WTC11 (cell line): ENCODE measurements at places on chromosomes 11 and 22. TPM values are rescaled to one million over a fixed set of nuclear protein-coding genes. Genes with fewer than 3 reads are reported as not detected.
A peak's percentile ranks its signal among the peaks of the same experiment; 100 is the strongest.

GRCh38 chr11:63871962-63872799, 33.3 kb downstream of the MARK2 start:
- H3K4me3 ChIP-seq = no peak overlapping the region
- peak overlapping the region; percentile 94 for H3K27ac ChIP-seq
- peak; percentile 55 for DNase-seq
- H3K36me3 ChIP-seq = no peaks in the 10 kb centered on the region
- no peaks in the 10 kb centered on the region for H3K27me3 ChIP-seq

The OTOG gene
- 1.4 to 3.5 TPM (median 2.1 TPM) in 3 replicates for total RNA-seq

The MS4A6A gene
- total RNA-seq = 0.16 to 0.39 TPM in 2 of 3 replicates, not detected in the other

DNA sequence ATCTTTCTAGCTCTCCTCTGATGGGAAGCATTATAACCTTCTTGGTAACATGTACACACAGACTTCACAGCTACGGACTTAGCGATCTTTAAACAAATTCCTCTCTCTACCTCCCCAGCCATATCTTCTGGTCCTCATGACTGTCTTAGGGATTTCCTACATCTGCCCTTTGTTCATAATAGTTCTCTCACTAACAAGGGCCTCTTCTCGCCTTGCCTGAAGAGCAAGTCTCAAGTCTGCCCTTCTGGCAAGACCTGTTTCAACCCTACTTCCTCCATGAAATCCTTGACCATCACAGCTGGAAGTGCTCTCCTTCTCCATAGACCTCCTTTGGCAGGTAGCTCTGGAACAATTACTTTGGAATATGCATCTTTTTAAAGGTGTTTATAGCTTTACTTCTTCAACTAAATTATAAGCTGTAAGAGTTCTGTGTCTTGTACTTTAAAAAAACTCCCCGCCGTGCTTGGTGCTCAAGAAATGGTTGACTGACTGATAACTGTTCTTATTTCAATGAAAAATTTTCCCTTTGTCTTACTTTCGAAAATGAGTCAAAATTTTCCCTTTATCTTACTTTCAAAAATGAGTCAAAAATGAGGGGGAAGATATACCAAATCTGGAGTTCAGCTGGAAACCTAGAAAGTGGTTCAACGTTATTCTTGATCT, 34.7 kb downstream of the SNX19 start:
- H3K27ac ChIP-seq = no peak overlapping the region
- no peaks in the 10 kb centered on the region for H3K27me3 ChIP-seq
- no peak for DNase-seq
- H3K36me3 ChIP-seq = peaks cover 39% of the 10 kb centered on the region
- H3K4me1 ChIP-seq = no peaks in the 10 kb centered on the region
- no peak overlapping the region for H3K4me3 ChIP-seq

GRCh38 chr11:106904826-106905225, 113.5 kb downstream of the GUCY1A2 start:
- no peaks in the 10 kb centered on the region for H3K4me1 ChIP-seq
- peaks cover 10% of the 10 kb centered on the region; the same call in 1 of the 2 replicates for H3K36me3 ChIP-seq
- H3K27me3 ChIP-seq = no peaks in the 10 kb centered on the region
- H3K27ac ChIP-seq = no peak overlapping the region
- DNase-seq = no peak

The HTR3B gene
- not detected in 3 replicates for total RNA-seq

DNA sequence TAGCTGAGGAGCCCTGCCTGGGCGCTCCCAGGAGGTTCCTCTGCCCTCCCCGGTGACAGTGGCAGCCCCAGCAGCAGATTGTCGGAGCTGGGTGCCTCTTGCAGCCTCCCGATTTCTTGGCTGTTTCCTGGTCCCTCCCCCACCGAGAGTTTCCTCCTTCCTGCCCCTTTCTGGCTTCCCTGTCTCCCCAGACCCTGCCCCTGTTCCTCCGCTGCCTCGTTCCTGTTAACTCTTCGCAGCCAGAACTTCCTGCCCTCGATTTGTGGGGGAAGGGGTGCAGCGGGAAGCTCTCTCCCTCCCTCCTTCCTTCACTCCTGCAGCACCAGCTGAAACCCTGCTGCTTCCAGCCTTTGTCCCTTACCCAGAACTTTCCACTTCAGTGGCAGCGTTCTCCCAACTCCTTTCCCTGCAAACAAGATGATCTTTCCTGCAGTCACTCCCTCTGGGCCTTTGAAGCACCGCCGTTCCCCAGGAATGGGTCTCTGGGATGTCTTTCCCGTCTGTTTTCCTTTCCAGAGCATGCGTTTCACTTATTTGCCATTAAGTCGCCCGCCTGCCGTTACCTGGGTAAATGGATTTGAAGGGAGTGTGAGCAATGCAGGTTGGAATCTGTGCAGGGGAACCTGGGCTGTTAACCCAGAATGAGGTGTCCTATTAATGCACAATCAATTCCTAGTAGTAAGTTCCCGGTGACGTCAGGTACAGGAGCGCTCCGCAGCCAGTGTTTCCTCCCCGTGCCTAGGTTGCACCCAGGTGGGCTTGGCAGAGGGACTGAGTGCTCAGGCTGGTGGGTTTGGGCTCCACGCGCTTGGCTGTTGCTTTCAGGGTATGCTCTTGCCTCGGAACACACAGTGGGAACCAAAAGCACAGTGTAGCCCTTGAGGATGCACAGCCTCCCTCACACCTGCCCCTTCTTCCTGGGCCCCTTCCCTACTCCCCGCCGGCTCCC, 4.3 kb downstream of the GRK2 start:
- no peaks in the 10 kb centered on the region for H3K36me3 ChIP-seq
- peak overlapping the region; percentile 94 for H3K27ac ChIP-seq
- peak; percentile 59 for DNase-seq
- peak overlapping the region; percentile 53 for H3K4me3 ChIP-seq

DNA sequence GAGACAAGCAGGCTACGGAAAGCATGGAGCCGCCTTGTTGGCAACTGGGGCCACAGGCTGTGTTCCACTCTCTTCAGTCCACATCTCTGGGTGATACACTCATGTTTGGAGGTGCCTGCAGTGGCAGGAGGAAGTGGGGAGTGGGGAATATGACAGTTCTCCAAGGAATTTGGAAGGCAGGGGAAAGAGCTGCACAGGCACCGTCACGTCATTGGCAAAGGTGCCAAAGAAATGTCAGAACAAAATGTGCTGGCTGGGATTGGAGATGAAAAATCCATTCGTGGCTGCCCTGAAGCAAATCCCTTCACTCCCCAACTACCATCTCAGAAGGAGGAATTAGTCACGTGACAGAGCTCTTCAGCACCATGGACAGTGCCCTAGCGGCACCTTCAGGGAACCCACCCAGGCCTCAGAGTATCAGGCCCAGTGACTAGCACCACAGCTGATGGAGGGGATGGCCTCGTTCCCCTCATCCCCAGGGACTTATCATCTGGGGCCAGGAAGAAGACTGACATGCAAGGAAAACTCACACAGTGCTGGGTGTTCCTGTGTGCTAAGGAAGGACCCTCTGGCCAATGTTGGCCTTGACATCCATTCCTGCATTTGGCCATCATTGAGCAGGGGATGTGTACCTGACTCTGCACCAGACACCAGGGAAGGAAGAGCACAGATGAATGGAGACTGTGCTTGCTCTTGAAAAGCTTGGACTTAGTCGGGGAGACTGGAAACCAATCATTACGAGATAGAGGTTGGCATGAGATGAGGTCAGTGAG, 48.5 kb upstream of the PRDM11 start:
- DNase-seq = peak; percentile 88
- H3K4me1 ChIP-seq = peaks cover 26% of the 10 kb centered on the region
- no peaks in the 10 kb centered on the region for H3K36me3 ChIP-seq
- no peak overlapping the region for H3K27ac ChIP-seq
- H3K27me3 ChIP-seq = peaks cover 5% of the 10 kb centered on the region; the same call in 1 of the 2 replicates

DNA sequence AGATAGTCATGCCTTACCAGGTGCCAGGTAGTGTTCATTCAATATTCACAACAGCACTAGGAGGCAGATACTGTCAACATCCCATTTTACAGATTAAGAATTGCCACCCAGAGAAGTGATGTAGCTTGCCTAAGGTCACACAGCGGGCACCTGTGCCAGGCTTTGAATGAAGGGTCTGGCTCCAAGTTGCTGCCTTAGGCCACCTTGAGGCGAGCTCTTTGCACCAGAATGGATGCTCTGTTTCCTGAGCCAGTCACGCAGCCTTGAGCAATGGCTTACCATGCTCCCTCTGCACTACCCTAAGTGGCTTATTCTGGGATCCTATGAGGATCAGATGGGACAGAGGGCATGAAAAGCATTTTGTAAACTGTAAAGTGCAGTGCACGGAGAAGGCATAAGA, 25.1 kb upstream of the TIMP3 start:
- H3K4me3 ChIP-seq = no peak overlapping the region
- H3K27me3 ChIP-seq = peaks cover 5% of the 10 kb centered on the region; the same call in 1 of the 2 replicates
- peaks cover 15% of the 10 kb centered on the region for H3K4me1 ChIP-seq
- no peaks in the 10 kb centered on the region for H3K36me3 ChIP-seq
- H3K27ac ChIP-seq = no peak overlapping the region

The OR8U1 gene
- total RNA-seq = not detected in 3 replicates

DNA sequence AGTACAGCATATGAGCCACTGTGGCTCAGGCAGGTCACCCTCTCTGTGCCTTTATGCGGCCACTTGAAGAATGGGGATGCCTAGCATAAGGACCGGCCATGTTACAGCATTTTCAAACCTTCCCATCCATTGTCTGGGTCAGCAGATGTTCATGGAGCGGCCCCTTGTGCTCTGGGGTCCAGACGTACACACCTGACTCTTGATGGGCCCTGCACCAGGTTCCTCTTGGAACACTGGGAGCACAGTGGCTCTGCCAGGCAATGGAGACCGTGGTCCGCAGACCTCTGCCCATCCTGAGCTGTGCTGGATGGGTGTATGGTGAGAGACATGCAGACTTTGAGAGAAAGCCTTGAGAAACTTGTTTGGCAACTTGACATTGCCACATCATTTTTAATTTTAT, 9.8 kb downstream of the PRDM11 start:
- H3K4me3 ChIP-seq = no peak overlapping the region
- no peak for DNase-seq
- 0 out of 2 replicates have a peak, but pooled peaks cover 2% of the 10 kb centered on the region for H3K4me1 ChIP-seq
- H3K27me3 ChIP-seq = no peaks in the 10 kb centered on the region
- no peaks in the 10 kb centered on the region for H3K36me3 ChIP-seq
- no peak overlapping the region for H3K27ac ChIP-seq

- no peaks in the 10 kb centered on the region; the same call in 1 of the 2 replicates for H3K27me3 ChIP-seq
- DNase-seq = peak; percentile 46
- H3K36me3 ChIP-seq = peaks cover 34% of the 10 kb centered on the region
- H3K4me3 ChIP-seq = peak overlapping the region; percentile 83
Measured at GRCh38 chr22:30422481-30423300, 2.9 kb upstream of the MTFP1 start.

GRCh38 chr11:30143098-30143705, 87.6 kb upstream of the FSHB start:
- H3K27me3 ChIP-seq = peaks cover 30% of the 10 kb centered on the region
- no peak for DNase-seq
- H3K4me1 ChIP-seq = no peaks in the 10 kb centered on the region
- H3K36me3 ChIP-seq = no peaks in the 10 kb centered on the region
- no peak overlapping the region for H3K4me3 ChIP-seq

The SCN4B gene
- 3.5 to 4.5 TPM (median 4.4 TPM) in 3 replicates for total RNA-seq

GRCh38 chr11:125258291-125259032, 93.9 kb downstream of the PKNOX2 start:
- no peak for DNase-seq
- H3K27ac ChIP-seq = no peak overlapping the region
- H3K27me3 ChIP-seq = peaks cover 23% of the 10 kb centered on the region
- H3K4me1 ChIP-seq = peaks cover 52% of the 10 kb centered on the region
- no peaks in the 10 kb centered on the region for H3K36me3 ChIP-seq

GRCh38 chr11:16977994-16978315, 36.3 kb downstream of the PLEKHA7 start:
- H3K27ac ChIP-seq = peak overlapping the region; percentile 24; the same call in 1 of the 2 replicates
- H3K4me3 ChIP-seq = no peak overlapping the region
- no peaks in the 10 kb centered on the region for H3K36me3 ChIP-seq
- no peaks in the 10 kb centered on the region for H3K27me3 ChIP-seq
- peaks cover 48% of the 10 kb centered on the region for H3K4me1 ChIP-seq

DNA sequence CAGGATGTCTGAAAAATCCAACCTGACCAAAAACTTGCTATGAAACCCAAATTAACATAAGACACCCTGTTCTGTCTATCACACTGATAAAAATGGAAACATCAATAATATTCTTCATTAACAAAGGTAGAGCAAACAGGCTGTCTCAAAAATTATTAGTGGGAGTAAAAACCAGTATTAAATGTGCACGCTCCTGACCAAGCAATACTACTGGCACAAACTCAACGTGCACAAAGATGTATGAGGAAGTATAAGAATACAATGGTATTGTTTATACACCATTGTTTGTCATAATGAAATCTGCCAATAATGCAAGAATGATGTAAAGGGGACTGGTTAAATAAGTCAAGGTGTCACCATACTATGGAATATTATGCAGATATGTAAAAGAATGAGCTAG, 288.5 kb downstream of the MN1 start:
- no peak for DNase-seq
- H3K36me3 ChIP-seq = no peaks in the 10 kb centered on the region
- no peak overlapping the region for H3K27ac ChIP-seq
- H3K4me3 ChIP-seq = no peak overlapping the region

GRCh38 chr22:24540470-24540869, 14.5 kb downstream of the GUCD1 start:
- H3K27ac ChIP-seq = no peak overlapping the region
- no peaks in the 10 kb centered on the region for H3K4me1 ChIP-seq
- no peak overlapping the region for H3K4me3 ChIP-seq
- no peaks in the 10 kb centered on the region for H3K27me3 ChIP-seq
- no peak for DNase-seq

The ANO9 gene
- total RNA-seq = 13.2 to 17.6 TPM (median 16.6 TPM) in 3 replicates

- no peak for DNase-seq
- peaks cover 36% of the 10 kb centered on the region for H3K4me1 ChIP-seq
- no peak overlapping the region for H3K27ac ChIP-seq
- no peak overlapping the region for H3K4me3 ChIP-seq
- no peaks in the 10 kb centered on the region for H3K27me3 ChIP-seq
Measured at GRCh38 chr11:99066618-99067317, 46.0 kb downstream of the CNTN5 start.

The VSIG10L2 gene
- not detected in 3 replicates for total RNA-seq

DNA sequence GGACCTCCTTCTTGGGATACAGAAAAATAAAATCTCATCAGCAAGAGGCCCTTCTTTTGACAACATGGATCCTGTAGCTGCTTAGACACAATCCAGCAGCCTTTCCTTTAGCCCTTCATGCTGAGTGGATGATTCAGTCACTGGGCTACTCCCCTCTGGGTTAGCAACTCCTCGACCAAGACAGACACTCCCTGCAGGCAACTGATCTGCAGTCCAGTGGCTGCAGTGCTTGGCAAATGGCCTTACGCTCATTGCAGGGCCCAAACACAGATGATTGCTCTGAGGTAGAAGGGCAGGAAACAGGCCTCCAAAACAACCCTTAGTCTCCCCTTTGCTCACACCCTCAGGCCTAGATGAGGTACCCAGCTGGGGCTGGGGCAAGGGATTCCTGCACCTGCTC, 73.2 kb upstream of the OPCML start:
- no peaks in the 10 kb centered on the region for H3K4me1 ChIP-seq
- H3K36me3 ChIP-seq = peaks cover 4% of the 10 kb centered on the region
- no peak overlapping the region for H3K4me3 ChIP-seq
- no peak for DNase-seq

GRCh38 chr22:22507743-22508273, 734 bp downstream of the ZNF280B start:
- H3K4me1 ChIP-seq = peaks cover 8% of the 10 kb centered on the region
- peak overlapping the region; percentile 77 for H3K4me3 ChIP-seq
- H3K27me3 ChIP-seq = peaks cover 62% of the 10 kb centered on the region
- H3K36me3 ChIP-seq = peaks cover 47% of the 10 kb centered on the region

The TMEM121B gene
- 7.5 to 8.3 TPM (median 7.7 TPM) in 3 replicates for total RNA-seq

- no peak overlapping the region for H3K4me3 ChIP-seq
- H3K4me1 ChIP-seq = no peaks in the 10 kb centered on the region
- DNase-seq = peak; percentile 83
- no peak overlapping the region for H3K27ac ChIP-seq
- no peaks in the 10 kb centered on the region for H3K36me3 ChIP-seq
Measured at GRCh38 chr22:22710719-22711531, 66.5 kb downstream of the GGTLC2 start.
